NCI-H82 (cell line): ENCODE measurements at places on chromosomes 5 and 9.

- no peak for DNase-seq
Measured at GRCh38 chr5:146399481-146399880, 47.7 kb upstream of the TCERG1 start.

GRCh38 chr9:14480526-14480925 lies 166.6 kb upstream of the NFIB start:
- no peak for DNase-seq

GRCh38 chr5:16234598-16234997 lies 55.0 kb upstream of the MARCHF11 start:
- DNase-seq = no peak

DNA sequence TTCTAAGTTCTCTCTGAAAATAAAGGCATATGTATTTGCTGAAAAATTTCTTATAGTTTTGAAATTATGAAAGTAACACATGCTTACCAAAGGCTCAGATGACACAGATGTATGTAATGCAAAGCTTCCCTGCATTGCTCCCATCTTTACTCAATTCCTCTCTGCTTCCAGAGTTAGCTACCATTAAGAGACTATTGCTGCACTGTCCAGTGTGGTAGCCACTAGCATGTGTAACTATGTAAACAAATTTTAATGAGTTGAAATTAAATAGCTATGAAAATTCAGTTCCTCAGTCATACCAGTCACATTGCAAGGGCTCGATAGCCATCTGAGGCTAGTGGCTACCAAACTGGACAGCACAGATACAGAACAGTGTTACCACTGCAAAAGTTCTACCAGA lies 17.9 kb downstream of the FRMD3 start:
- no peak for DNase-seq

- no peak for DNase-seq
Measured at GRCh38 chr5:102922111-102922720, 167.1 kb downstream of the PAM start.

GRCh38 chr5:72835633-72836032 lies 19.2 kb downstream of the TNPO1 start:
- peak; percentile 68 for DNase-seq

GRCh38 chr9:14806941-14807520 lies 84.5 kb upstream of the CER1 start:
- DNase-seq = no peak

DNA sequence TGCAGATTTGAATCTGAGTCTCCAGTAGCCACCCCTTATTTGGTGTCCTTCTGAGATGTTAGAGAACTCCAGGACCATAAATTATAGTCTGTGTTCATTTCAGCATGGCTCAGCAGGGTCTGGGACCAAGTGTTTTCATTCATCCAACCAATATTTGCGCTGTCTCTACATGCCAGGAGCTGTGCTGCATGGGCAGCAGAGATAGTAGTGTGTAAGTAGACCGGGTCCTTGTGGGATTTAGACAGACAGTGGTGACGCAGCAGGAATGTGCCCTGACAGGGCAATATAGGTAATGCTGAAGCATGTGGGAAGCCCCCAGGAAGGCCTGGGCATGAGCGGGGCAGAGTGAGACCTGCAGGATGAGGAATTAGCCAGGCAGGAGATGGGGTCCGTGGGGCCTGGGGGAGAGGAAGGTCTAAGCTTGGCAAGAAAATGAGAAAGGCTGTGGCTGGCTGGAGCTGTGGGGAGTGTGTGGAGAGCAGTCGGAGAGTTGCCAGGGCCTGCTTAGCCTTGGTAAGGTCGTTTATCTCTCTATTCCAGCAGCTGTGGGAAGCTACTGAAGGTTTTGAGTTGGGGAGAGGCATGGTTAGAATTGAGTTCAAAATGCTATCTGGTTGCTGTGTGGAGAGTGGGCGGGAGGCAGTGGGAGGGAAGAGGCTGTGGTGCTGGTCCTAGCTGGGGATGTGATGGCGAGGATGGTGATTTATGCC lies 16.8 kb downstream of the STXBP1 start:
- DNase-seq = no peak

DNA sequence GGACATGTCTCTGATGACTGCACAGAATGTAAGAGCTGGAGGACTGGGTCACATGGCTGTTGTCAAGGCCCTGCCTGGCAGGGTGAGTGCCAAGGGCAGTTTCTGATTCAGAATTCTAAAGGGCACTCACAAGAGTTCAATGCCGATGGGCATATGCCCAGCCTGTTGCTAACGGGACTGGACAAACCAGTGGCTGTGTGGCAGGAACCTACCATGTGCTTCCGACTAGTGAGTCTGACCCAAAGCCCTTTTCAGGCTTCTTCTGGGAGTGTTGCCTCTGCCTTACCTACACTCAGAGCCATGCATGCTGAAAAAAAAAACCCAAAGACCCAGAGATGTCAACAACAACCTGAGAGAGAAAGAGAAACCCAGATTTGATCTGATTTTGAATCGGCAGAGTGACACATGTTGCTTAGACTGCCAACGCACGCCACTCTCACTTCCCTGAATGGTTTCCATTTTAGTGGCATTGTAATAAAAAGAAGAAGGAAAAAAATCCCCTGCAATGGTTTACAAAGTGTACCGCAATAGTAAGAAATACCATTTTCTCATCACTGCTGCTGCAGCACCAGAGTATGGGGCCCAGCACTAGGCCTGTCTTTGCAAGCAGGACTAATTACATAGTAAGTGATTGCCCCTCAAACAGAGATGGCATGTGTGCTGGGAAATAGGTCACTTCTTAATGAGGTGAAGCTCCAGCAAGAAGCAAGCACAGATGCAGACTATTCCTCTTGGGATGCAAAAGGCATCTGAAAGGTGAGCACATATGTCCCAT lies 194.3 kb downstream of the PALM2AKAP2 start:
- no peak for DNase-seq

DNA sequence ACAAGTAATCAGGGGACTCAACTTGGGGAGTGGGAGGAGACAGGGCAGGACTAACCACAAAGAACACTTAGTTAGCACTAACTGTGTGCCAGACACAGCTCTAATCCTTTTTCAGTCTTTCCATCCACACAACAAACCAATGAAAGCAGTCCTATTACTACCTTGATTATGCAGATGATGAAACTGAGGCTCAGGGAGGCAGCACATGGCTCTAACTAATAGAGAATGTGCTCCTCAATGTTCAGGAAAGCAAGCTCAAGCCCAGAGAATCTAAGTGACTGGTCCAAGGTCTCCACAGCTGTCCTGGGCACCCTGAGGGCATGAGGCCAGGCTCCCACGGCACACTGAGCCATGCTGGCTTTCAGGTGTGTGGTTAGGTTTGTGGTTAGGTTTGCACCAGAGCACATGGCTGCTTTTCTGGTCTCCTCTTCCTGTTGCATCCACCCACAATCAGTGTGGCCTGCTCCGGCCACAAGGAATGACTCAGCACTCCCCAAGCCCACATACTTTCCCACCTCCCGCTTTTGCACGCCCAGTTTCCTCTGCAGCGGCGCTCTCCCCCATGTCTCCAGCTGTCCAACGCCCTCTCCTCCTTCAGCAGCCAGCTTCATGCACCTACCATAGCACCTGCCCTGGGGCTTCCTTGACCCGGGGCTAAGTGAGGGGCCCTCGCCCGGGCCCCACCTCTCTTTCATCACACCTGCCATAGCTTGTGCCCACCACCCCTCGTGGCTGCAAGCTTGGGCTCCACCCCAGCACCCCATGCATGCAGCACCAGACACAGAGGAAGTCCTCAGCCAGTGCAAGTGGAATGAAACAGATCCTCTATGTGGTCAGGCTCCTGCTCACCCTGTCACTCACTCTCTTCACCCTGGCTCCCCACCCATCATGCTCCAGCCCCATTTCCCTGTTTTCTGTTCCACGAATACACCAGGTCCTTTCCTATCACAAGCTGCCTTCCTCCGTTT lies 133.1 kb downstream of the GABBR2 start:
- DNase-seq = no peak

DNA sequence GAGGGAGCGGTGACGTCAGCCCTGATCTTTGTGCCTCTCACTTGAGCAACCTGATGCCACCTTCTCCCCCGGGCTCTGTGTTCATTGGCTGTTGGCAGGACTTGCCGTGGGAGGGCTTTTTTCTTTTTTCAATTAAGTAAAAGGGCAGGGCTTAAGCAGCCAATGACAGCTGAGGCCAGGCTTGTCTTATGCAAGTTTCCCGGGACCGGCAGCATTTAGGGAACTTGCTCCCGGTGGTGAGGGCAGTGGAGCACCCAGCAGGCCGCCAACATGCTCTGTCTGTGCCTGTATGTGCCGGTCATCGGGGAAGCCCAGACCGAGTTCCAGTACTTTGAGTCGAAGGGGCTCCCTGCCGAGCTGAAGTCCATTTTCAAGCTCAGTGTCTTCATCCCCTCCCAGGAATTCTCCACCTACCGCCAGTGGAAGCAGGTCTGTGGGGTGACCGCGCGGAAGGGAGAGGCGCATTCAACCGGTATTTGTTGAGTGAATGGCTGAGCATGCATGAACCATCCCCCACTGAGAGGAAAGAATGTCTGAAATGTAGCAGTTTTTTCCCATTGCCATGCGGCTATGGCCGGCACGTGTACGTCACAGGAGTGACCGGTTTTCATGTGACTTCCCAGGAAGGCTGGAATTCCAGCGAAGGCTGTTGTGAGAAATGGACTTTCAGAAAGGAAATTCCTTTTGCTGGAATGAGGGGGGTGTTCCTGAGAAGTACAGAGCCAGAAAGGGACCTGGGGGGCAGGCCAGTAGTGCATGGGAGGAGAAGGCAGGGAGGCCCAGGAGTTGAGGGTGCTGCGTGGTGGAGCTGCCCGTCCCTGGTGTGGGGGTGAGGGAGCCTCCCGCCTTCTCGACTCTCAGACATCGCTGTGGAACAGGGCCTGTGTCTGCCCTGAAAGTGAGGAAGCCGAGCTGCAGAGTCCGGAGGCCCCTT lies 29.0 kb downstream of the PTGES2 start:
- DNase-seq = peak; percentile 95

GRCh38 chr5:71573591-71573990 lies 13.5 kb upstream of the MCCC2 start:
- DNase-seq = no peak

DNA sequence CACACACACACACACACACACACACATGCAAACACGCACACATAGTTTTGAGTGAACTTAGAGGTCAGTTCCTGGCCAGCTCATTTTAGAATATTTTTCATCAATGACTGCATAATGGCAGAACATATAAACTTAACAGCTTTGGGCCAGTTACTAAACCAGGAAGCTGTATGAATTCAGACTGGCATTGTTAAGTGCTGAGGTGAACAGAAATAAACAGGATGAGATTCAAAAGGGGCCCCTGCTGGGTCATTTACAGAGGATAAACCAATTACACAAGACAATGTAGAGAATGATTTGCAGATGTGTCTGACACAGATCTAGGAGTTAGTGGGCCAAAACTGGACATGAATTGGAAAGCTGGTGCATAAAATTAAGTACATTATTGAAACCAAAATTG lies 44.6 kb downstream of the MARCHF11 start:
- DNase-seq = peak; percentile 82

DNA sequence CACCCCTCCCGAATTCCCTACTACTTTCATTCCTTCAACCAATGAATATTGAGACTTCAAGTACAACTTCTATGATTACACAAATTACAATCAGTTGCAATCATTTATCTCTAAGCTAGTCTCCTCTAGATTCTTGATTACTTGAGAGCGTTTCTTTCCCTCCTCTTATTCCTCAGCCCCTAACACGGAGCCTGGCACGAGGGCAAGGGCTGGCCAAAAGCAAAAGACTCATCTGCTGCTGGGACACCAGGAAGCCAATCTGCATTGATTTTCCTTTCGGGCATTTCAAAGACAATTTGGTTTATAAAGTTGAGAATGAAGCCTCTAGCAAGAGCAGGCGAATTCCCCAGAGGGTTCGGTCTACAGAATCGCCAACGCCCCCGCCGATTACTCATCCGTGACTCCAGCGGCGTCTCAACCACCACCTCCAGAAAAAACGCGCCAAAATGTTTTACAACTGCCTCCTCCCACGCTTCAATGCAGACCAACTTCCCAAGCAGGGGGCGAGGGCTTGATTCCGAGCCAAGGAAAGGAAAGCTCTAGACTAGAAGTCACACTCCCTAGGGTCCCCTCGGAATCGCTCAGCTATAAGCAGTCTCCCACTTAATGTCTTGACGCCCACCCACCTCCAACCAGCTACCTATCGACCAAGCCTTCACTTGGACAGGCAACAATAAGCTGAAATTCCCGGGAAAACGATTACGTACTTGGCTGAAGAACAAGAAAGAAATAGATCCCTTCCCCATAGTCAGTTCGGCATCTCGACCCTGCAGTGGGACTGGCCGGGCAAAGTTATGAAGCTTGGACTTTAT lies 1.5 kb downstream of the PCSK1 start:
- DNase-seq = peak; percentile 52

GRCh38 chr5:154107756-154108155 lies 69.0 kb downstream of the MFAP3 start:
- DNase-seq = no peak

DNA sequence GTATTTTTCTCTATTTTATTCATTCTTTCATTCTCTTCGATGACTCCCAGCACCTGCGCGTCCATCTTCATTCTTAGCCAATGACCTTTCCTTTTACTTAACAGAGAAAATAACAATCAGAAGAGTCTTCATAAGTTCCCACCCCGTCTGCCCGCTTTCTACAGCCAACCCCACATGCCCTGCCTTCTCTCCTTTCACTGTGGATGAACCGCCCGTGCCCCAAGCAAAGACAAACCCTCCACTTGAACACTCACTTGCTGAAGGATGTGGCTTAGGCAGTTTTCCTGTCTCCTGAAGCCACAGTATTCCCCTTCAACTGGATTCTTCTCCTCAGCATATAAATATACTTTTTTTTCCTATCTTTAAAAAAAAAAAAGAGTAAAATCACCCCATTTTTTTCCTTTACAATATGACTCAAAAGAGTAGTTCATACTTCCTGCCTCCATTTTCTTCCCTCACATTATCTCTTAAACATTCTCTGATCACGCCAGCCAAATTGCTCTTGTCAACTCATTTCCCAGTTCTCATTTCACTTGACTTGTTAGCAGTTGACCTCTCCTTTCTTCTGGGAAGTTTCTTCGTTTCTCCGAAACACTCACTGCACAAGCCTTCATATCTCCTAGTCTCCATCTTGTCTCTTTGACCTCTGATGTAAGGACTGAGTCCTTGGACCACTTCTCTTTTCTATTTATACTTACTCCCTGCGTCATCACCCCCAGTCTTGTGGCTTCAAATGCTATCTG lies 11.1 kb downstream of the NIPSNAP3B start:
- no peak for DNase-seq

GRCh38 chr5:1299511-1299850 lies 4.6 kb upstream of the TERT start:
- no peak for DNase-seq

GRCh38 chr9:77899679-77900354 lies 131.8 kb downstream of the GNAQ start:
- no peak for DNase-seq

GRCh38 chr9:14198047-14198840 lies 115.7 kb downstream of the NFIB start:
- DNase-seq = no peak

- DNase-seq = no peak
Measured at GRCh38 chr5:170148430-170149205, 42.9 kb downstream of the FOXI1 start.

- DNase-seq = no peak
Measured at GRCh38 chr9:89696780-89697179, 92.0 kb downstream of the GADD45G start.
